IPS DF 6.9 (cell line): ENCODE measurements at places on chromosomes 6 and 20.

DNA sequence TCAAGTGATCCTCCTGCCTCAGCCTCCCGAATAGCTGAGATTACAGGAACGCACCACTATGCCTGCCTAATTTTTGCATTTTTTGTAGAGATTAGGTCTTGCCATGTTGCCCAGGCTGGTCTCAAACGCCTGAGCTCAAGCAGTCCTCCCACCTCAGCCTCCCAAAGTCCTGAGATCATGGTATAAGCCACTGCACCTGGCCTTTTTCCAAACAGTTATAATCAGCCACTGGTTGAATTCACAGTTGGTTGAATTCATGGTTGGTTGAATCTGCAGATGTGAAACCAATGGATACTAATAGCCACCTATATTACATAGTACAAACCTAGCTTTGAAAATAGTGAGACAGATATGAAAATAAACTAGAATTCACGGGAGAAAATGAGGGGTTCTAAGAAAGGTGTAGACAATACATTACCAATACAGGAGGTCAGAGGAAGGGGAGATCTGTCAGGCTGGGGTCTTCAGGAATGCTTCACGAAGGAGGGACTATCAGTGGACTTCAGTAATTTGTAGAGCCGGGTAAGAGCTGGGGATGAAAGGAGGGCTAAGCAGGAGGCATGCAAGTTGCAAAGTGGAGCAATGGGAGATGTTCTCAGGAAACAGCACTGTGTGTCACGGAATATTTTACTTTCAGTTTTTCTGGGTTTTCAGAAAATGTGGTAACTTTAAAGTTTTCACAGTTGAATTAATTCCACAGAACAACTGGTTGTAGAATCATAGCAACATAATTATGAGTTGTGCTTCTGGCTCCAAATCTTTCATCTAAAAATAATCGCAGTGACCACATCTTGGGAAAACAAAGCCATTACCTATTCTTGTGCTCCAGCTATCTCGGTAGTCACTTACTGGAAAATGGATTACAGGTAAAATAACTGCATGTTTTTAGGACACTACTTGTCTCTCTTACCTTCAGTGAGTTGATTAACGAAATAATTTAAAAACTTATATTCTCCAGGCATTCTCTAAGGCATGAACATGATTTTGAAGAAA is 12.9 kb upstream of the CEP85L start:
- no peak for DNase-seq

DNA sequence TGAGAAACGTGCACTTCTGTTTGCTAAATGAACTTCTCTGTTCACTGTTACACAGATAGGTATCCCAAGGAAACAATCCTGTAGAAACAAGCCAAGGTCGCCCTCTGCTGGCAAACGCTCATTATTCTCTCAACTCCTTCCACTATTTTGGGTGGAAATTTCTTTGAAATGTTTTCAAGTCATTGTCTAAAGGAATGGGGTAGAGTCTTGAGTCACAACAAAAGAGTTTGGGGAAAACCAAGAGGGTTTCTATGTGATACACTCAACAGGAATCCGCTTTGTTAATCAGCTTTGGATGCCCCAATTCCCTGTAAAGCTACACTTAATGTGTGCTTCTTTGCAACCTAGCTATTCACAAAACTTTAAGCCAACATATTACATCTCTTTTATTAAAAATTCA is 4.6 kb upstream of the RAE1 start:
- DNase-seq, result no peak

DNA sequence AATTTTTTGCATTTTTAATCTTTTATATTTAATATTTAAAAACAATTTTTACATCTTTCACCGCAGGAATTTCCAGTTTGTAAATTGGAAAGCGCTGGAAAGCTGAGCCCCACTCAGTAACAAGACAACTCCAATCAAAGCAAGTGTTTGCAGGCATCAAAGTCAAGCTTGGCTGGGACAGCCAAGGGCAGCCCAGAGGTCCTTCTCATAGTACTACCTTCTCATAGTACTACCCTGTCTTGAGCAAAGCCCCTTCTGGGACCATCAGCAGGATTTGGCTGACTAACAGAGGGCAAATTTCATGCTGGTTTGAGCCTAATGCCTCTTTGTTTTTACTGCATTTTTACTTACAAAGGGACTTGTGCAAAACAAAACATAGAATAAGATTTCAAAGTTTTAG is 228.3 kb downstream of the SIM1 start:
- DNase-seq, result no peak

DNA sequence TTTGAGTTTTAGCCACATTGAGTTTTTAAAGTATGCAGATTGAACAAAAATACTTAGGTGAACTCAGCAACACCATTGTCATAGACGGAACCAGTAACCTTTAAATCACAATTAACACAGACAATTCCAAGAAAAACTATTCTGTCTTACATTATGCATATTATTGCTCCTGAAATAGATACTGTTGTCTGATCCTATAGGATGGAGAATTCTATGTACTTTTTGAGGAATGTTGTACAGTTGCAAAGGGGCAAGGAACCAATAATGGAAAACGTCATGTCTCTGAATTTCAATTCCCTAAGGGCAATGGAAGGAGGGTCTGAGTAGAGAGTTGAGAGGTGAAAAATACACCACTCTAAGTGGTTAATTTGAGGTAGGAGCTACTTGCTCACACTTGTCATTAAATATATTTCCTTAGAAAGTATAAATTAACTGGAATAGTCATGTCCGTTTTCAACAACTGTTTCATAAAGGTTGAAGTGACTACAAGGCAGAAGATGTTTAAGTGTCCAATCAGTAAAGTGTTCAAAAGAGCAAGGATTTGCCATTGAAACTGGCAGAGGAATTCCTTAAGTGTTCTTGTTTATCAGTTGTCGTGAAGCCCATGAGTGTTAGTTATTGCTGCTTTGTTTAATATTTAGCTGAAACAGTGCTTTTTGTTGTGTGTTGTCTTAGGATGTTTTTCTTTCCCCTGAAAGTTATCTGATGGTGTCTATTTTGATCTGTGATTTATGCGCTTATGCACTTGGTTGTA is 1.3 kb downstream of the NKAIN2 start:
- no peak for DNase-seq

DNA sequence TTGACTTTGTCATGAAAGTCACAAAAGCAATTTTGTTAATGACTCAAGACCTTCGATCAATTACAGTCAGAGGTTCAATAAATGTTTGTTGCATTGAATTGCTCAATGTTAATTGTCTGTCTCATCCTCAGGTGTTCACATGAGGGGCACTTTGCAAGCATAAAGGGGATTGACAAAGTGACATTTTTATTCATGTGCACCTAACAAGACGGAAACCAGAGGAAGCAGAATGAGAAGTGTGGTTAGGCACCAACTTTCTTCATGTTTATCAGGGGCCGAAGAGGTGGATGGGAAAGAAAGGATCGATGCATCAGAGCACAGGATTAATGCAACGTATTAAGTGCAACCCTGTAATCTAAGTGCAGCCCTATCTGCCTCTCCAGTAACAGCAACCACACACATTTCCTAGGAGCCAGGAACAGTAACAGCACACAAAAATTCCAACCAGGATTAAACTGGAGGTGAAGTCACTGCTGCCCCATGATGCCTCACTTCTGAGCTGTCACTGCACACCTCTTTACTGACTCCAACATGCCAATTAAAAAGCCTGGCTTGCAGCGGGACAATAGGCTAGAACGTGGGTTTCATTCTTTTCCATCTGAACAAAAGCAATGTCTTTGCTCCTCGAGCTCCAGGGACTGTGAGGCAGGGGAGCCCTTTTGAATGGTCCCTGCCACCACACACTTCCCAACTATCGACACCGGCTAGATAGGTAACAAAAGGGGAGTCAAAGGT is 262.7 kb downstream of the CD83 start:
- DNase-seq, result no peak

DNA sequence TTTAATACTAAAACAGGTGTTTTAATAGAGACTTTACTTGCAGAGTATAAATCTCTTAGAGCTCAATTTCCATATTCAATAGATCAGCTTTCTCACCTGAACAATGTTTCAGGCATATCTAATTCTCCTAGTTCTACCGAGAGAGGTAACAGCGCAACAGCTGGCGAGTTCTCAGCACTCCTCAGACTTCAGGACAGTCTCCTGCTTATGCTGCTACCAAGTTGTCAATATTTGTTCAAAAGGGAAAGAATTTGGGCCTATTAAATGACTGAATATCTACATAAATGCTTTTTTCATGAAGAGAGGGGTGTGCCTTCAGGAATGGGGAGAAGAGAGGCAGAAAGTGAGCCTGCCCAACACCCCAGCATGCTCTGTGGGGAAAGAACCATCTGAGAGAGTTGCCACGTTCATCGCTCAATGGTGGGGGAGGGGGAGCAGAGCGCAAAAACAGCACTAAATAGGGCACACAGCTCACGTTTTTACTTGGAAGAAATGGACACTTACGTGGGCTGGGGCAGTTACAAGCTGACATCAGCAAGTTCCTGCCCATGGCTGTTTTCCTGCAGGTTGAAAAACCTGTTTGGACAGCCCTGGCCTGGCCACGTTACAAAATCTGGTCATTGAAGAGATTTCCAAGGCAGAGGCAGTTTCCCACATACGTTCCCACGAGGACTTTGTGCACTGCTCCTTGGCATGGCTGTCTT is 38.0 kb downstream of the EZR start:
- DNase-seq, result no peak

GRCh38 chr20:41160686-41161085 is 23.3 kb downstream of the PLCG1 start:
- DNase-seq, result no peak

DNA sequence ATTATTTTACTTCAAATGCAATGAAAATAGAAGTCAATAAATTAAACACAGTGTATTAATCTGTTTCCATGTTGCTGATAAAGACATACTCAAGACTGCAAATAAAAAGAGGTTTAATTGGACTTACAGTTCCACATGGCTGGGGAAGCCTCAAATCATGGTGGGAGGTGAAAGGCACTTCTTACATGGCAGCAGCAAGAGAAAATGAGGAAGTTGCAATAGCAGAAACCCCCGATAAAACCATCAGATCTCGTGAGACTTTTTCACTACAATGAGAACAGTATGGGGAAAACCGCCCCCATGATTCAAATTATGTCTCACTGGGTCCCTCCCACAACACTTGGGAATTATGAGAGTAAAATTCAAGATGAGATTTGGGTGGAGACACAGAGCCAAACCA is 82.2 kb downstream of the GPR63 start:
- DNase-seq, result no peak

DNA sequence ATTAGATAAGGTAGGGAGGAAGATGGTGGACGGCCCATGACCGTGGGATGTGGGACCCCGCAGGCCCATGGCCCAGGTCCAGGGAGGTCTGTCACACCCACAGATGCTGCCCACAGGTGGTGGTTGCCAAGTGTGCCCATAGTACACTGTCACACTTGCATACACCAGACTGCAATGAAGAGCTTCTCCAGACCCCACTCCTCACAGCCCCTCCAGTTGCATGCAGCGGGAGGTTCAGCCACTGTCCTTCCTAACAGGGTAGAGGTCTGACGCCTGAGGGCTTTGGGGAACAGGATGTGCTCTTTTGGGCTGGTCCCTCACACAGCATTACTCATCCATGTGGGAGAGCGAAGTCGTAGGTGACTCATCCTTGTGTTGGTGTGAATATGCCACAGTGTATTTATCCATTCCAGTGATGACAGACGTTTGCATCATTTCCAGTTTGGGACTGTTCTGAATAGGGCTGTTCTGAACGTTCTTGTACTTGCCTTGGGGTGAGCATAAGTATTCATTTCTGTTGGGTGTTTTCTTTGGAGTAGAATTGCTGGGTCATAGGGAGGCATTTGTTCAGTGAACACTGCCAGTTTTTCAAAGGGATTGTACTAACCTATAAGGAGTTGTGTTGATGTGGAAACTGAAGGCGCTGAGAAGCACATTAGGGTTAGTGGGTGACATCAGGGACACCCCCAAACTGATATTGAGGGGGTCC is 10.1 kb upstream of the PYGB start:
- DNase-seq, result no peak

- no peak for DNase-seq
These were observed 32.5 kb upstream of the PRND start for GRCh38 chr20:4689220-4689619.
